ENCODE measurements at places on chromosomes 7 and 10.

DNA sequence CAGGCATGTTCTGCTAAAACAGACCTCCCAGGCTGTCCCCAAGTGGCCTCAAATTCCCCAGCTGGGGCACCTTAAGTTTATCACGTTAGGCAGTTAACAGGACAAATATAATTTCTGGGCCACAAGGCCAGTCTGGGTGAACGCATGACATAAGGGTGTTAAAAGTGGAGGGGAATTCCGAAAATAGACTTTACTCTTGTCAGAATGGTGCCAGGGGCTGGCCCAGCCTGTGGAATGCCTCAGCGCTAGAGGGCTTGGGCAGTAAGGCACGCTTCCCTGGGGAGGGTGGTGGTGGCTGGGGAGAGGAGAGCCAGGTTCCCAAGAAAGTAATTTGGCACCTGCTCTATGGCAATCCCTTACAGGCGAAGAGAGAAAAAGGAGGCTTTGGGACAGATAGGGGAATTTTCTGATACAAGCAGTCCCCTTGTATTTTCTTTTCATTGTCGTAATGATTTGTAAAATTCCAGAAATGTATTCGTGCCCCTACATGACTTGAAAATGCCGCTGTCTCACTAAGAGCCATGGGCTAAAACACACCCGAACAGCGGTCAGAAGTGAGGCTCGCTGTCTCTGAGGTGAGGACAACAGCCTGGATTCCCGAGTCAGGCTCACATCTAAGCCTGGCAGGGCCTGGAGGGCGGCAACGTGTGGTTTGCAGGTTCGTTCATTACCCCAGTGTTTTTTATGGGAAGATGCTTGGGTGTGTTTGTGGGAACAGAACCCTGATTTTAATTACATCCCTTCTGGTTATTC is 463.2 kb upstream of the GALNT17 start:
- DNase-seq = no peak

DNA sequence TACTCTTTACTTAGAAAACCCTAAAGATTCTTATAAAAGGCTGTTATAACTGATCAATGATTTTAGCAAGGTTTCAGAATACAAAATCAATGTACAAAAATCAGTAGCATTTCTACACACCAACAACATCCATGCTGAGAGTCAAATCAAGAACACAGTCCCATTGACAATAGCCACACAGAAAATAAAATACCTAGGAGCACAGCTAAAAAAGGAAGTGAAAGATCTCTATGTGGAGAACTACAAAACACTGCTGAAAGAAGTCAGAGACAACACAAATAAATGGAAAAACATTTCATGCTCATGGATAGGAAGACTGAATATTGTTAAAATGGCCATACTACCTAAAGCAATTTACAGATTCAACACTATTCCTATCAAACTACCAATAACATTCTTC is 427.0 kb downstream of the KCNMA1 start:
- no peak for DNase-seq

- DNase-seq = no peak
These were observed 29.3 kb downstream of the KLF6 start for GRCh38 chr10:3755440-3756359.

GRCh38 chr10:110962443-110962842 is 43.0 kb downstream of the SHOC2 start:
- no peak for DNase-seq
